ENCODE measurements at places on chromosomes 1 and 21.

GRCh38 chr1:100087396-100087795 lies 45.3 kb downstream of the SASS6 start:
- no peak for DNase-seq

- no peak for DNase-seq
Observed at GRCh38 chr1:41955461-41956159, 36.9 kb upstream of the HIVEP3 start.

- peak; percentile 48 for DNase-seq
Observed at GRCh38 chr1:245645406-245645805, 490.6 kb downstream of the KIF26B start.

DNA sequence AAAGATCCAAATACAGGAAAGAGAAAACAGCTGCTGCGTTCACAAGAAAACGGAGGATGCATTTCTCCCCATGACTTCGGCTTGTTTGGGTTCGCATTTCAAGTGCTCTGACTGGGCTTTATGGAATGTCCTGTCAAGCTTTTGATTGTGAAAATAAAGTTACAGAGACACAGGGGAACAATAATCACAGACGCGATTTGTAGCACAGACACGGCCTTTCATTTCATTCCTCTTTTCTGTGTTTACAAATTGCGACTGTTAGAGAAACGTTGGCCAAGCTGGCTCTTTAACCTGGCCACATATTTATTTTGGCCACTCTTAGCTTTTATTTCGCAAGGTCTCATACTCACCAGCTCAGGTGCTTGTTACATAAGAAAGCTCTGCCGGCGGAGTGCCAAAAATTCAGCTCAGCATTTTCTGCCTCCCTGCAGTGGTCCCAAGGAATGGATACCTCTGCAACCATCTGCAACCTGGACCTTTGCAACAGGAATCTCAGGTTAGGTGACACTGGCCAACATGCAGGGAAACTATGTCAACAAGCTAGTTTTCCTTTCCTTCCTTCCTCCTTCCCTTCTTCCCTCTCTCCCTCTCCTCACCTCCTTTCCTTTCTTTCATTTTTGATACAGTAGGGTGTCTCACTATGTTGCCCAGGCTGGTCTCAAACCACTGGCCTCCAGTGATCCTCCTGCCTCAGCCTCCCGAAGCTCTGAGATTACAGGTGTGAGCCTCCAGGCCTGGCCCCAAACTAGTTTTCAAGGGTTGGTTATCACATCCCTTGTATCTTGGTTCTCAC lies 58.2 kb upstream of the SLC45A1 start:
- DNase-seq: peak; percentile 85

- DNase-seq: no peak
Observed at GRCh38 chr1:69088571-69088970, 479.2 kb upstream of the LRRC7 start.

All from RPMI8226 (cell line).